ENCODE measurements at places on chromosomes 12 and 14.

GRCh38 chr12:12003609-12004008 lies 67.1 kb upstream of the BCL2L14 start:
- no peak for DNase-seq

DNA sequence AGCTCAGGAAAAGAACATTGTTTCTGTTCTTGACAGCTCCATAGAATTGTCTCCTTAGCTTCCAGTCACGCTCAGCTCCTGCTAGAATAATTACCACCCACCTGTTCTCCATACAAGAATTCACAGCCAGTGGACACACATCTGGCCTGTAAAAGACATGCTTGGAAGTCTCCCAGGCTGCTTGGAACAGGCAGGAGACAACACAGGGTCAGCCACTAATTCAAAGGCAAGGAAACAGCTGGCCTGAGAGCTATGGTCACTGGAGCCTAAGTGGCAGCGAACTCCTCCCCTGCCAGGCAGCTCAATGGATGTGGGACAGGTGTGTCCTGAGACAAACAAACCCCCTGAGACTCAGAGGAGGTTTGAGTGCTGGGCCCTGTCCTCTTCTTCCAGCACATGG lies 22.9 kb upstream of the LTBP2 start:
- no peak for DNase-seq

DNA sequence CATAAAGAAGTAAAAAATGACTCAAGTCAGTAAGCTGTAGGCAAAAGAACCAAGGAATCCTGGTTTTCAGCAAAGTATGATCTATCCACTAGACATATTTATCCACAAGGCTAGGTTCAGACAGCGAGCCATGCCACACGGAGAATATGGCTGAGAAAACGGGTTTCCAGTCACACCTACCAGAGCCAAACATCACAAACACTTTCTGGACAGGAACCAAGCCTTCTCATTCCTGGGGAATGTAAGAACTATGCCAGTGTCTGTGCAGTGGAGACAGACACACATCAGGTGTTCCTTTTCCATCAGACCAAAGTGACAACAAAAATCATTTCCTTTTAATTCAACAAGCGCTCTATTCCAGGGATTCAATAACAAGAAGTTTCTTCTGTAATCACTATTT lies 41.1 kb downstream of the AREL1 start:
- no peak for DNase-seq

GRCh38 chr12:4135919-4136605 lies 137.5 kb upstream of the CCND2 start:
- peak; percentile 33 for DNase-seq

- no peak for DNase-seq
Measured at GRCh38 chr12:77401064-77401769, 335.8 kb upstream of the E2F7 start.

DNA sequence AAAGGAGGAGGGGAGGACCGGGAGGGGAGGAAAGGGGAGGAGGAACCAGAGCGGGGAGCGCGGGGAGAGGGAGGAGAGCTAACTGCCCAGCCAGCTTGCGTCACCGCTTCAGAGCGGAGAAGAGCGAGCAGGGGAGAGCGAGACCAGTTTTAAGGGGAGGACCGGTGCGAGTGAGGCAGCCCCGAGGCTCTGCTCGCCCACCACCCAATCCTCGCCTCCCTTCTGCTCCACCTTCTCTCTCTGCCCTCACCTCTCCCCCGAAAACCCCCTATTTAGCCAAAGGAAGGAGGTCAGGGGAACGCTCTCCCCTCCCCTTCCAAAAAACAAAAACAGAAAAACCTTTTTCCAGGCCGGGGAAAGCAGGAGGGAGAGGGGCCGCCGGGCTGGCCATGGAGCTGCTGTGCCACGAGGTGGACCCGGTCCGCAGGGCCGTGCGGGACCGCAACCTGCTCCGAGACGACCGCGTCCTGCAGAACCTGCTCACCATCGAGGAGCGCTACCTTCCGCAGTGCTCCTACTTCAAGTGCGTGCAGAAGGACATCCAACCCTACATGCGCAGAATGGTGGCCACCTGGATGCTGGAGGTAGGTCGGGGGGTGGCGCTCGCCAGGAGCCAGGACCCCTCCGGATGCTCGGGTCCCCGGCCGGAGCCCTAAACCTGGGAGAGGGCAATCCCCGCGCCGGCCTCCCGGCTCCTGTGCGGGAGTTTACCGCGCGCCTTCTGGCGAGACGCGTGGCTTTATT lies at the start of gene CCND2:
Gene CCND2 (plus strand): TSS at position 111 of the 744 bp plus-strand sequence. CDS start 279 bp downstream, at position 390.
- DNase-seq = peak; percentile 82

DNA sequence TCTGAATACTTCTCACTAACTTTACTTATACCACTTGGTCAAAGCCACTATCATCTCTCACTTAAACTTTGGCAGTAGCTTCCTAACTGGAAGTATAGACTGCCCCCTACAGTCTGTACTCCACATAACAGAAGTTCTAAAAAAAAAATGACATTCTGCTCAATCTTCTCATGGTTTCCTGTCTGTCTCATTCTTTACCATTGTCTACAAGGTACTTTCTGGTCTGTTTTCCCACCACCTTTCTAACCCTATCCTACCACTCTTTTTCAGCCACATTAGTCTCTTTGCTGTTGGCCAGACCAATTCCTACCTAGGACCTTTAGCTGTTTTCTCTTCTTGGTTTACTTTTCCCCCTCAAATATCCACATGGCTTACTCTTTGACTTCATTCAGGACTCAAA lies 14.7 kb downstream of the CPSF6 start:
- no peak for DNase-seq

- DNase-seq = no peak
Measured at GRCh38 chr14:61472801-61473376, 151.5 kb downstream of the PRKCH start.

GRCh38 chr12:127078577-127079350 lies 1188.2 kb upstream of the TMEM132C start:
- DNase-seq = no peak

DNA sequence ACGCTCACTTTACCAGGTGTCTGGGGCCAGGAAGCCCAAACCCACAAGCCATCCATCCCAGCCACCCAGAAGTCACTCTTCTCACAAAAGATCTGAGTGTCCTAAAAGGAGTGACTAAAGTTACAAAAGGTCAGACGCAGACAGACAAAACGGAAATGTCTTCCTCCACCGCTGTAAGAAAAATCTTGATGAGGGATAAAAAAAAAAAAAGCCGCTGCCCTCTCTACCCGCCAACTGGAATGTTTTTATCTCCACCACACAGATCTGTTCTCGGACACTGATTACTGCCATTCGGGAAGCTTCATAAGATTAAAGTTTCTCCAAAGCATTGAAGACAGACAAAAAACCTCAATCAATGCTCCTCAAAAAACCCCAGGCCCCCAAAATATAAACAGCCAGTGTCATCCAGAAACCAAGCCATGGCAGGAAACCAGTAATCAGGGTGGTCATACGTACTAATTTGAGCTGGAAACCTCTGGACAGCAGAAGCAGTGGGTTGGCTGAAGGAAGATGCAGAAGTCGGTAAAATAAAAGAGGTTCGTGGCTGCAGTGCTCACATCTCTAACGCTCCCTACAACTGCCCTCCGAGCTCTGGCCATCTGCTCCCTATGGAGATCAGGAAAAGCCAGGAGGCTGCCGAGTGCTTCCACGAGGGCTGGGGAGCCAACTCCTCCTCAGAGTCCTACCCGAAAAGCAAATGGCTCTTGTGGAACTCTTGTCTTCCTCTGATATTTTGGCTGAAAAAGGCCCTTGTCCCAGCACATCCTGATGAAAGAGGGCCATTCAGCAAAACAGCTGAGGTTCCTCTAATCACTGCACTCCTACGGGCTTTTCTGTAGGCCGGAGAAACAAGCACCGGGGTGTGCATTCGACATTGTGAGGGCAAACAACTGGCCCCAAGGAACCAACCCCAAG lies 30.3 kb downstream of the SSH1 start:
- no peak for DNase-seq

- no peak for DNase-seq
Measured at GRCh38 chr14:86464341-86464740, 934.4 kb downstream of the FLRT2 start.

DNA sequence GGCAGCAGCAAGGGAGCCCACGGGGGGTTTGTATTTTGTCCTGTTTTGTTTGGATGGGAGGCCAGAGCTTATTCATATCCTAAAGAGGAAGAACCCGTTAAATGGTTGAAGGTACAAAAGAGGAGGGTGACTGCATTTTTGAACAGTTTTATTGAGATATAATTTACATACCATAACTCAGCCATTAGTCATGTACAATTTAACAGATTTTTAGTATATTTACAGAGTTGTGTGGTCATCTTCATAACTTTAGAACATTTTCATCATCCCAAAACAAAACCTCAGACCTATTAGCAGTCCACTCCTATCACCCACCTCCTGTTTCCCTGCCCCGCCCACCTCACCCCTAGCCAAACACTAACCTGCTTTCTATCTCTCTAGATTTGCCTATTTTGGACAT lies 12.6 kb downstream of the NRDE2 start:
- DNase-seq = no peak

- DNase-seq = no peak
Measured at GRCh38 chr14:95495538-95496025, 20.9 kb downstream of the SYNE3 start.

GRCh38 chr12:7265251-7265650 lies 38.6 kb upstream of the ACSM4 start:
- DNase-seq = no peak

- no peak for DNase-seq
Measured at GRCh38 chr12:75364919-75365318, 26.0 kb upstream of the GLIPR1L2 start.

DNA sequence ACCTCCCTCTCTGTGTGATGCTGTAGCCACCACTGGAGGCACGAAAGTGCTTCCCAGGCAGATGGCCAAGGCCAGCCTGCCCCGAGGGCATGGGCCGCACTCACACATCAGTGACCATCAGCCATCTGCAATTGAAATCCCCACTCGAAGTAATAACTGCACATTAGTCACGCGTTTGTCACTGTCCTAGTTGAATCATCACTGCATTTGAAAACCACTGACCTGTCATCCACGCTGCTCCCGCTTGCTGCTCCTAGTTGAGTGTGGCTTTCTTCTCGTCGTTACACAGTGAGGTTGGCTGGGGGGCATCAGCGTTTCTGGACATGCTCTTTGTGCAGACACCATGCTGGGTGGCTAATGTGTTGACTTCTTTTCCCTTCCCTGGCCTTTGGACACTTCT lies 176.1 kb downstream of the ADGRD1 start:
- no peak for DNase-seq

DNA sequence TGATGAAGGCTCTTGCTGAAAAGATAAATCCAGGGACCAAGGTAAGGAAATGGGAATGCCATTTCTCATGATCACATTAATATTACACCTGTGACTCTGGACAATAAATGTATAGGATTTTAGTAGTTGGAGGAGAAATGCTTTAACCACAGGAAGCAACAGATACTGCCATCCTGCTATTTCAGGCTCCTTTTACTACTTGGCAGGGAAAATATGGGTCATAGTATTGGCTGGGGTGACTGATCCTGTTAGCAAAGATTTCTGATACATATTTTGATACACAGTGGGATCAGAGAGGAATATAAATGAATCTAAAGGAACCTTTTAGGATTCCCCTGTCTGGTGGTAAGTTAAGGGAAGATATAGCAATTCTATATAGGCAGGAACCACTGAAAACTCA lies 115.0 kb downstream of the IGF1 start:
- no peak for DNase-seq

DNA sequence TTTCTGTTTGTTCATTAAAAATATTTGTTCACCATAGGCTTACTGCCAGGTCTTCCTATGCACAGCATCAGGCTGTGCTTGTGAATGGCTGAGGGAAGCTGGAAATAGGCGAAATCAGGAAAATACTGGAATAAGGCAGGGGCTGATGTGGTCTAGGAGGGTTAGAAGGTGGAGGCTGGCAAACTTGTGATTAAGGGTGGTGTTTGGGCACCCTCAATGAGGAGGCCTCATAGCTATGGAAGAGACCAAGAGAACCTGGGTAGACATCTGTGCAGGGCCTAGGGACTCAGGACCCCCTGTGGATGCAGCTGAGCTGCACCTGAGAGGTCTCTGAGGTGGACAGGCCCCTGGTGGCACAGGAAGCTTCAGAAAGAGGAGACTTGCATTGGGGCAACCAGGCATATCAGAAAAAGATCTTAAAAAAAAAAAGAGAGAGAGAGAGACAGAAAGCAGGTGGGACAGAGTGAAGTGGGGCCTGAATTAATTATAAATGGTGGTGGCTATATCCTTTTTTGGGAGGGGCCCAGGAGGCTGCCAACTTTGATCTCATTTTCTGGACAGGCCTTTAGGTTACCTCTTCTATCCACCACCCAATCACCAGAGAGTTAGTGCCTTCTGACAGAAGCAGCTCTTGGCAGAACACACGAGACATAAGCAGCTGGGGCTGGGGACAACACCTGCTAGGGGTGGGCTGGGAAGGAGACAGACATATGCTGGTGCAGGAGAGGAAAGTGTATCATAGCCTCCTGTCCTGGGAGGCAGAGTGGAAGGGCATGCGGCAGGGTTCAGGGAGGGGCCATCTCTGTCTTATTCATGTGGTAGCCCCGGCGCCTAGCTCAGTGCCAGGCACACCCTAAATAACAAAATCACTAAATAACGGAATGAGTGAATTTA lies 46.7 kb upstream of the ATP23 start:
- no peak for DNase-seq

DNA sequence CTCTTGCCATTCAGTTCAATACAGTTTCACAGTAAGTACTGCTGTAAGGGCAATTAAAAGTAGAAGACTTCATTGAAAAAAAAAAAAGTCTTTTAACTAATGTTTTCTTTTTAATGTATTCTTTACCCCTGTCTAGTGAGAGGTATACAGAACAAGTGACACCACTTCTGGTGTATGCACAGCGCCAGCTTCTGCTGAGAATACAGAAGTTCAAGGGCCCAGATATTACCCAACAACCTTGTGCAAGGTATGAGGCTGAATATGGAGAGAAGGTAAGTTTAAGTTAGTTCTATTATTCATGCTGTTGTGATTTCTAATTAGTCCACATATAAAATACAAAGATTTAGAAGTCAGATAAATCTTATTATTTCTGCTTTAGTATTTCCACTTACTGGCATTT lies 168.7 kb downstream of the CFAP54 start:
- no peak for DNase-seq

DNA sequence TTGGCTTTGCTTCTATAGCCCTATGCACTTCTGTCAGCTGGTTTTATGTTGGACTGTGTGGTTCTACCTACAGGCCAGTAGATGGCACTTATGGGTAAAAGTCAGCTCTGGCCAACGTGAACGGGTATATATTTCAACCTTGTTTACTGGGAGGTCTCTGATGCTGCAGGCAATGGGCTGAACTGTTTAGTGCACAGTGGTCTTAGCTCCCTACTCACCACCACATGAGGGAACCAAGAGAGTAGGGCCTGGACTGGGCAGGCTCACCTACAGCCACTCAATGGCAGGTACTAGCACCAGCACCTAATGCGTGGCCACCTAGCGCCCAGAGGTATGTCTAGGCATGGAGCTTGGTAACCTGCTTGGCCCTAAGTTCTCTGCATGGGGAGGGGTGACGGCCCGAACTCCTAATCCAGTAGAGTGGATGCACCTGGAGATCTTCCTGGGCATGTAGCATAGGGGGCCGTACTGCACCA lies 481.8 kb downstream of the TMEM117 start:
- peak; percentile 22 for DNase-seq

GRCh38 chr14:85573406-85573805 lies 43.5 kb downstream of the FLRT2 start:
- no peak for DNase-seq

- DNase-seq = no peak
Measured at GRCh38 chr14:29601616-29602015, 326.0 kb downstream of the PRKD1 start.

- peak; percentile 80 for DNase-seq
Measured at GRCh38 chr14:28773861-28774691, 7.5 kb downstream of the FOXG1 start.

GRCh38 chr12:83954071-83954789 lies 958.4 kb downstream of the SLC6A15 start:
- DNase-seq = no peak
